ENCODE measurements at places on chromosomes 6 and 20.

DNA sequence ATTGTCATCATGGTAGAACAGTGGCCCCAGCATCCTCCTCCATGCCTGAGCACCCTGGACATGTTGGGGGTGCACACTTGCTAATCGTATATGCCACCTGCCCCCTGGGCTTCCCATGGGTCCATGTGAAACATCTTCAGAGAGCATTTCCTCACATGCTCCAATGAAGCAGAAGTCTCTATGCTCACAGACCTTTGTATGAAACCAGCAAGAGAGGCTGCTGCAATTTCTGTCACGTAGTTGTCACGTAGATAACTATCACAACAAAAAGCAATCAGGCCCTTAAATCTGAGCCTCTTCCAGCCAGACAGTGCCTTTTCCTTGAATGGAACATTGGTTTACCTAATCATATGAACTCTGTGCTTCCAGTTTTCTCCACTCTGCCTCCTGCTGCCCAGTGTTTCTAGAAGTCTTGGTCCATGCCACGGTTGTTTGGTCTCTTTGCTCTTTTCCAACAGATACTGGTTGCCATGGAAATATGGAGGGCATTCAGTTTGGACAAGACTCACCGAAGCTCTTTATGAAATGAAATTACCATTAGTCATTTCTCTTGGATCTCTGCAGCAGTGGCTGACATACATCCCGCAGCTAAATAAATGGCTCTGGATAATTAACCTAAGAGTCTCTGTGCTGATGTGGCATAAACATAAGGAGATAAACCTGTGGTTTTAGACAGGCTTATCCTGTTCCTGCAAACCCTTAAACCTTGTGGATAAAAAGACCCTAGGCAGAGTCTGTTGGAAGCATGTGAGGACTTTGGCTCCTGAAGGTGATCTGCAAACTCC, 172.8 kb upstream of the SYNDIG1 start:
- DNase-seq = peak; percentile 5

GRCh38 chr6:34970957-34971356, 81.9 kb downstream of the ANKS1A start:
- DNase-seq = peak; percentile 83

DNA sequence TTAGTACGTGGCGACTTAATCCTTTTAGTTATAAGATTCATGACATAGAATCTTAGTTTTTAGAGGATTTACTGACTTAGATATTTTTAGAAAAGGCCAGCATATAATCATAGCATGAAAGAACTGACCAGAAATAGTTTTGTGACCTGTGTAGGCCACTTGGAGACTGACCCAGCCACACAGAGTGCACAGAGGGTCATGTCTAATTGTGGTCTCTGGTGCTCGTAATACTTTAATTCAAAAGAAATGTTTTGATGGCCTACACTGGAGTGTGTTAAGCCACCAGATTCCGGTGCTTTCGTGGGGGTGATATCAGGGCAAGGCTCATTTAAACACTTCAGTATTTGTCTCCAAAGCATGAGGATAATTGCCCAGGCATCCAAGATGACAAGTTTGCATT, 11.4 kb downstream of the PCMTD2 start:
- DNase-seq = no peak

DNA sequence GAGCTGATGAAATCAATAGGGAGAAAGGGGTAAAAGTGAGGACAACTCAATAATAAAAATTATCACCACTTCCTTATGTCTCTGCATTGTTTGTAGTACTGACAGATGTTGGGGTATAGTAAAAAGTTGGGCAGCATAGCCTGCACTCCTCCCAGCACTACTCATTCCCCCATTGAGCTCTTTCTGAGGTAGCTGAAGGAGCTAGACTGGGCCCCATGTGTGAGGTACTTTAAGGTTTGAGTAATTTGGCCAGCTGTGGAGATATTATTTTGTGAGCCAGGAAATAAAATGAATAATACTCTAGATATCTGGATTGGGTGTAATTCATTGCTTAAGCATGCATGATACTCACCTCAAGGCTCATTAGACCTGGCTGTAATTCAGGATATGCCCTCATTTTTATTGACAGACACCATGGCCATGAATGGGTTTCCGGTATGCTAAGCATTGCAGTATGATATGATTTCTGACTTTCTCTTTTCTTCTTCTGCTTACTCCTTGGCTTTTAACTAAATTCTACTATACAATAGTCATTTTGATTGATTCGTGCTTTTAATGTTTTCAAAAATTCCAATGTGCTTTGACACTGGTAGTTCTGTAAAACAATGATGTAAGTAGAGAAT, 283.9 kb upstream of the RIMS1 start:
- peak; percentile 90 for DNase-seq

DNA sequence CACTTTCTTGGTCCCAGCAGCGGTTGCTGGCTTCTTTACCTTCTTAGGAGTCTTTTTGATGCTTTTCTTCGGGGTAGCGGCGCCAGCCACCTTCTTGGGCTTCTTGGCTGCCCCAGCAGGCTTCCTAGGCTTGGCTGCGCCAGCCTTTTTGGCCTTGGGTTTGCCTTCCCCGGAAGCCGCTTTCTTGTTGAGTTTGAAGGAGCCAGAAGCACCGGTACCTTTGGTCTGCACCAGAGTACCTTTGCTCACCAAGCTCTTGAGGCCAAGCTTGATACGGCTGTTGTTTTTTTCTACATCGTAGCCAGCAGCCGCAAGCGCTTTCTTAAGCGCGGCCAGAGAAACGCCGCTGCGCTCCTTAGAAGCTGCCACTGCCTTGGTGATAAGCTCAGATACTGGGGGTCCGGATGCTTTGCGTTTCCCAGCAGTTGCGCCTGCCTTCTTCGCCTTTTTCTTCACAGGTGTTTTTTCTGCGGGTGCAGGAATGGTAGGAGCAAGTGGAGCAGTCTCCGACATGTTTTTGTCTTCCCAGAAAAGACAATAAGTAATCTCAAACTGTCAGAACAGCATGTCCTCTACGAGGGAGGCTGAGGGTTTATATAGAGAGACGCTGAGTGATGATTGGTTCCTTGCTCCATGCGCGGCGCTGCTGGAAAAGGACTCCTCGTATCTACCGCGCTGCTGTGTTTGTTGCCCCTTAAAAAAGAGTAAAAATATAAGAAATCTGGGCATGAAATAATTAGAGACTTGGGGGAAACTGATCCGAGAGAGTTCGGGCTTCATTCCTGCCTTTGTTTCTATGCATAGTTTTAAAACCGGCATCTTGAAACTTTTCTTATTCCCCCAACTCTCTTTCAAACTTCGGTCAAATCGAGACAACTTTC, 130.3 kb upstream of the BTN3A2 start:
- peak; percentile 88 for DNase-seq

GRCh38 chr6:6968357-6968730, 139.4 kb upstream of the RREB1 start:
- no peak for DNase-seq

DNA sequence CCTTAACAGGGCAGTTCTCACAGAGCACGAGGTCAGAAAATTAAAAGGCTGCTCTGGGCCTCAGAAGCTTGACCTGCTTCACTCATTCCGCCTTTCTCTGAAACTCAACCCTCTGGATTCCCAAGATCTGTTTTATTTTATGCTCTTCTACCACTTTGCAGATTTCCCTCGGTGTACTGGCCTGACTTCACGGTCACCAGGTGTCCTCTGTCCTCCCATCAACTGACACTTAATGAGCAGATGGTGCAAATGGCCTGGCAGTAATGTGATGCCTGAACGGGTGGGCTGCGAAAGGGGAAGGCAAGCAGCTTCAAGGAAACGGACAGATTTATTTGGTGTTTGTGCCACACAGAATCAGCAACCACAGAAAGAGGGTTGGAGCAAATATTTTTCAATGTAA, 169.7 kb upstream of the TFAP2D start:
- DNase-seq = no peak

DNA sequence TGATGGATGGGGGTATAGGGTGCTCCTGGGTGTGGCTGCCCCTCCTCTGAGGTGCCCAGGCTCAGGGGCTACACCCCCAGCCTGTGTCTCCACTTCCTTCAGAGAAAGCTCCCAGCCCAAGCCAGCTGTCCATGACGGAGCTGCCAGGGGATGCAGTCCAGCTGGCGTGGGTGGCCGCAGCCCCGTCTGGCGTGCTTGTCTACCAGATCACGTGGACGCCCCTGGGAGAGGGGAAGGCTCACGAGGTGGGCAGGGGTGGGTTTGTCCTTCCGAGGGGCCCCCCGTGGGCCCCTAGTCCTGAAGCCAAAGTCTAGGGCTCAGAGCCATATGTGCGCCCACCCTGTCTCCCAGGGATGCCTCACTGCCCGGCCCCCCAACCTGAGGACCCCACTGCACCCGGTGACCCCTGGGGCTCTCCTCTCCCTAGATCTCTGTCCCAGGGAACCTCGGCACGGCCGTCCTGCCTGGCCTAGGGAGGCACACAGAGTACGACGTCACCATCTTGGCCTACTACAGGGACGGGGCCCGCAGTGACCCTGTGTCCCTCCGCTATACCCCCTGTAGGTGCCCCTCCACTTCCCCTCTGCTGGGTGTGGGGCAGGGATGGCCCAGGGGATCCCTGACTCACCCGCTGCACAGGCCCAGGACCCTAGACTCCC, 19.8 kb downstream of the COL20A1 start:
- DNase-seq = no peak

- DNase-seq = no peak
These were observed 1355.0 kb upstream of the MAP3K7 start for GRCh38 chr6:91941838-91942237.

GRCh38 chr6:108588586-108588985, 27.9 kb downstream of the FOXO3 start:
- peak; percentile 70 for DNase-seq

DNA sequence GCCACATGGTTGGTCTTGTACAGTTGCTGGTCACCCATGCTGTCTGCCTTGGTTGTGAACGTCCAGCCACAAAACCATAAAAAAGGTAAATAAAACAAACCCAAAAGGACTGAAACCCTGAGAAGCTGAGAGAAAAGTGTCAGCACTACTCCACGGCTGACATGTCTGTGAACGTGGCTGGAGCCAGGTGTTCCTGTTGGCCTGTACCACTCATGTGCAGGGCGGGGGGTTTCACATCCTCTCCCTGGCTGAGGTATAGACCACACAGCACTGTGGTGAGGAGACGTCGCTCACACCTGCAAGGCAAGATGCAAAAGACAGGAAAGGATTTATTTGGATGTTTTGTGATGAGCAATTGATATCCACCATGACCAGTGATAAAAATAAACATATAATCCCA, 51.9 kb upstream of the MRPS10 start:
- no peak for DNase-seq

DNA sequence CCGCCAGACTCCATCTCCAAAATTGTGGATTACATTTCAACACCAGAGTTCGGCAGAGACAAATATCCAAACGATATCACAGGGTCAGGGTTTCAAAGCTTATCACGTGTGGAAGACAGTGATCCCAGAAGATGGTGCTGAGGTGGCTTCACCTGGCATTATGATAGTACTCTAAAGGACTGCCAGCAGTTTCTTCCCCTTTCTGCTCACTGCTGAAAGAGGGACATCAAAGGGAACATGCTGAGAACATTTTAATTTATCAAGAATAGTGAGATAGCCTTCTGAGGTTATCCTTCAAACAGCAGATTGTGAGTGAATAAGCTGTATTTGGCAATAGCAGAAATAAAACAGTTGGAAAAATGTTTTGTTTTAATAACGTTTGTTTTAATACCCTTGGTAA, 79.7 kb downstream of the FIG4 start:
- no peak for DNase-seq

GRCh38 chr6:2731281-2731909, 19.3 kb downstream of the MYLK4 start:
- no peak for DNase-seq

DNA sequence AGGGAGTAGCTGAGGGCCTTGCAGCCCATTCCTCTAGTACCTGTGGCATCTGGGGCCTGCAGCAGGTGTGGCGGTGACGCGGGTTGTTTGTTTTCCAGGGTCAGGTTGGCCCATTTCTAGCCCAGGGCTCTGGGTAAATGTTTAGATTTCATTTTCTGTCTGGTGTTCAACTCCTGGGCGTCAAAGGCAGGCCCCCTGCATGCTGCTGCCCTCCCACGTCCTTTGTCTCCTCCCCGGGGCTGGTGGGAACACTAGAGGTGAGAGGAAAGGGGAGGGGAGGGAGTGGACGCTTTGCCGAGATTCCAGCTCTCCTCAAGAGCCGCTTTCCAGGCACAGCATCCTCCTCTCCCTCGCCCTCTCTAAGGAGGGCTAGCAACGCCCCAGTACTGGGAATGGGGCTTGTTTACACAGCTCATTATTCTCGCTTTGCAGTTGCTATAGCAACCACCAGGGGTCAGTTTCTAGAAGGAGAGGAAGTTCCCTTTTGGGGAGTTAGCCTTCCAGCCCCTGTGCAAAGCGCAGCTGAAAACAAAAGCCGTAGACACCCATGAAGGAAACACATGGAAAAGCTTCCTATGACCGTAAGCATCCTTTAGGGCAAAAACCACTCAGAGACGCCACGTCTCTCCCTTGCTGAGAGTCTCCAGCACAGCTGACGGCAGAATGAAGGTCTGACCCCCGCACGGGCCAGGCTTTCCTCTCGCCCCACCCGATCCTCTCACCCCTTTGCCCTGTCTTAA, 170.6 kb downstream of the LY86 start:
- peak; percentile 76 for DNase-seq

DNA sequence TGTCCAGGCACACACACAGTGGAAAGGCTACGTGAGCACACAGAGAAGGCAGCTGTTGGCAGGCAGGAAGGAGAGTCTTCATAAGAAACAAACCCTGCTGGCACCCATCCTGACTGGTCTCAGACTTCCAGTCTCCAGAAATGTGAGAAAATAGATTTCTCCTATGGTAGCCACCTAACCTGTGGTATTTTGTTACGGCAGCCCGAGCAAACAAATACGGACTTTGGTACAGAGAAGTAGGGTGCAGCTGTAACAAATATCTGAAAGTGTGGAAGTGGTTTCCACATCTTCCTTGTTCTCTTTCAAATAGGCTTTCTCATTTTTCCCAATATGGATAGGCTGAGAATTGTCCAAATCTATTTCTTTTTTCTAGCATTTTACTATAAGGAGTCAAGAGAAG, 94.6 kb downstream of the ADGB start:
- DNase-seq = no peak

DNA sequence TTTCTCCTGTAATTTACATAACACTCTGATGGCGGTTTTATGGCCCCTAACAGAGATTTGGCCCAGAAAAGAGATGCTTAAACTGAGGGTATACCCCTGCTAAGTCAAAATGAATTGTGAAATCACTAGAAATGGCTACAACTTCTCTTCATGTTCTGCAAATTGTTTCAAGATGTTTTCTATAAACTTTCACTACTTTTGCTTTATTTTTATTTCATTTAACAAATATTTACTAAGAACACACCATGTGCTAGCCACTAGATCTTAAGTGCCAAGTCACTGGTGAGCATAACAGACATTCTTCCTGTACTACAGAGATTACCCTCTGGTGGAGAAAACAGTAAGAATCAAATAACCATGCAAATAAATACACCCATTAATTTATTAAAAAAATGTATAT, 87.6 kb downstream of the KCNQ5 start:
- peak; percentile 4 for DNase-seq

DNA sequence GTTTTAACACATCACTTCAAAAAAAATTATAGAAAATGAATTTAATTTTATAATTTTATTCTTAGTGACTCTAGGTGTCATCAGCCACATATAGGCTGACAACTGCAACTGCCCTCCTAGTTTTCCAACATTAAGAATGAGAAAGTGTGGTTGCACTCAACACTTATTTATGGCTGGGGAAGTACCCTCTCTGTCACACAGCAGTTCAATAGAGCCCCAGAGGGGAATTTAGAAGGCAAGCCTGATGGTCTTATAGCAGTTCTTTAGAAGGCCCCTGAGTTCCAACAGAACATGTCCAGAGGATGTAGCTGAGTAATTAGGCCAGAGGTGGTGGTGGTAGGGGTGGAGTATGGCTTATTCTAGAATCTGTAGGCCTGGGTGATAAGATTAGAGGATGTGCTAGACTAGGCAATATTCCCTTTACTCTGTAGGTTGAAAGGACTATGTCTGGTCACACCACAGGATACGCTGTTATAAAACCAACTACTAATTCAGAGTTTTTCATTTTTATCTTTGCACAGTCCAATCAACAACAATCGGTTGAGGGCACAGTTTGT, 226.5 kb upstream of the CITED2 start:
- DNase-seq = no peak

All from fibroblast of upper back skin (primary cell).